Activated CD8-positive, alpha-beta memory T cell treated with anti-CD3 and anti-CD28 coated beads, Interleukin-2, amount 10 ng/mL, durations not matched to agents 7 days and 5 days (primary cell): ENCODE measurements at places on chromosomes 1 and 21.

DNA sequence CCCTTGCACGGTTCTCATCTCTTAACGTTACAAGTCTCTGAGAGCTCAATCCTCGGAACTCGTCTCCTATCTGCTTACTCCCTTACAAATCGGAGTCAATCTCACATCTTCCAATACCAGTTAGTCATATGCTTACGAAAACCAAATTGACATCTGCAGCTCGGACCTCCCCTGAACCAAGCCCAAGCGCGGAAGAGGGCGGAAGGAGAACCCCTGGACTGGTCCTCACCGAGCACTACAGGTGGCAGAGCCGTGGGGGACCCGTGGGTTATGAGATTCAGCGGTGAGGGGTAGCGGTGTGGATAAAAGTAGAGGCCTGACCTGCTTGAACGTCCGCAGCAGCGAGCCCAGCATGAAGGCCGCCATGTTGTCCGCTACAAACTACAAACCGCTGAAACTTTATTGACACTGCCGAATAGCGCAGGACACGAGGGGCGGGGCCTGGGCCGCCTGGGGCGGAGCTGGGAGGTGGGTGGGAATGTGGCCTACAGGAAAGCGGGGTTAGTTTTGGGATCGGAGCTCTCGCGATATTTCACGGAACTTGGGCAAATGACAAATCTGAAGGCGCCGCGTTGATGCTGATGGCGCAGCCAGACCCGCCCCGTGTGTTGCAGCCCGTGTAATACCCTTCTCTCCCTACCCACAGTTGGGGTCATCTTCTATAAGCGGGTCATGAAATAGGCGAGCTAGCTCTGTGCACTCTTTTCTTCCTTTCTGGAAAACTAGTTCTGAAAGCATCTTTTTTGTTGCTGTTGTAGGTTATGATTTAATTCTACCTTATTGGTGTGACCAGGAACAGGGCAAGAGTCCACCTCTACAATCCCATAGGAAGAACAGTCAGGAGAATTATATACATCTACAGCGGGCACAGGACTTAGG is at the start of gene MRPS14:
TSS of gene MRPS14 (minus strand) at position 383 of the 879 bp plus-strand sequence. CDS start at position 366, 17 bp downstream.
- peak; percentile 99 for DNase-seq

DNA sequence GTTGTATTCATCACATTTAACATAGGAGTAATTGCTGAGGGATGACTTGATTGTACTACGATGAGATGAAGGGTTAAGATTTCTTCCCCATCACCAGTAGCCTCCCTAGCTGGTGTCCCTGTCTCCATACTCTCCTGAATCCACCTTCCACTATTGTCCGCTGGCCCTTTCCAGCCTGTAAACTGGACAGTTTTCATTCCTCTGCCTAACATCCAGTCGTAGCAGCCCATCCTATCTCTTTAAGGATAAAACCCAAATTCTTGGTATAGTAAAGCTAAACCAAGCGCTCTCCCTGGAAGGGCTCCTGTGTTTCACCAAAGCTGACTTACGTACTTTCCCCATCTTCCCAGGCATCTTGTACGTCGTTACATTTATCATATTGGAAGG is 670 bp downstream of the COX20 start:
- peak; percentile 44 for DNase-seq

GRCh38 chr1:228272331-228272791 is 64.5 kb downstream of the OBSCN start:
- no peak for DNase-seq

- no peak for DNase-seq
Measured at GRCh38 chr1:93588206-93588605, 93.4 kb downstream of the BCAR3 start.

DNA sequence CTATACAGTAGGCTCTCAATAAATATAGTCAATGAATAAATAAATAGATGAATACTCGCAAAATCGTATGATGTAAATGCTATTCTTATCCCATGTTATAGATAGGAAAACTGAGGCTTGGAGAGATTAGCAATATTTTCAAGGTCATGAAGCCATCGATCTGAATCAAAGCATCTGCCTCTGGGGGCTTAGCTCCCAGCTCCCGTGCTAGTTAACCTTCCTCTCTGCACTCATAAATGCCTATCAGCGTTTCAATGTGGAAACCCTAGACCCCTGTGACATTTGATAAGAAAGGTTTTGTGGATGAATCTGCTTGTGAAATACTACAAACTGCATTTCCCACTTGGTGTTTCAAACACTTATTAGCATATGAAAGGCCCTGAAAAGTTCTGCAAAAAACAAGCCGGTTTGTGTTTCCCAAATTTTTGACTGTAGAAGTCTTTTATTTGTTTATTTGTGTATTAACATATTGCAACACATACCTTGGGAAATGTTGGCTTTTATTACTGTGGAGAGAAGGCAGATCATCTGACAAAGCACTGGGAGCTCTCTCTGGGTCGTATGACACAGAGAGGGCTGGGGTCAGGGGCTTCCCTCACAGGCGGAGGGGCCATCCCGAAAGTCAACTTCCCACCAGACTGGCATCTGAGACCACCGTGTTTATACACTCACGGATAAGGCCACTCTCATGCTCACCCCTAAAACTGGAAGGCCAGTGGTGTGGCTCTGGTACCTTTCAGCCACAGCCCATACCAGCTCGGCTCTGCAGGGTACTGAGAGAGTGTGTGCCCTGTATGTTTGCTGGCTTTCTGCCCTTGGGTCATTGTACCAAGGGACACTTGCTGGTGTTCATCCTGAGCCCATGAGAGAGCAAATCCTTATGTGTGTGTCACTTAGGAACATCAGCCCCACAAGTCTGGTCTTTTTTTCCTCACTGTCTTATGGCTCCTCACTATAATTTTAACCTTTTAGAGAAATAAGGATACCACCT is 993 bp upstream of the PROK1 start:
- DNase-seq: no peak

DNA sequence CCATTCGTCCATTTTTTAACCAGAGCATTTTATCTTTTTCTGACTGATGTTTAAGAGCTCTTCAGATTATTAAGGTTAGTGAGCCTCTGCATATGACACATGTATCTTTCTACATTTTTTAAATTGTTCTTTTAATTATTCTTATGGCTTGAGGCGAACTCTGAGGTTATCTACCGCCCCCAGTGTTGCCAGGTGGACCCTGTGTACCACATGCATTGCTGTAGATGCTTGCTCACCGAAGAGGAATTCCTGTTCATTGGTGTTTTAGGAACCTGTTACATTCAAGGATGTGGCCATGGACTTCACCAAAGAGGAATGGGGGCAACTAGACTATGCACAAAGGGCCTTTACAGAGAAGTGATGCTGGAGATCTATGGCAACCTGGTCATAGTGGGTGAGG is 31.8 kb downstream of the ZNF684 start:
- no peak for DNase-seq

GRCh38 chr1:14190508-14190907 is 408.0 kb upstream of the KAZN start:
- DNase-seq: no peak

DNA sequence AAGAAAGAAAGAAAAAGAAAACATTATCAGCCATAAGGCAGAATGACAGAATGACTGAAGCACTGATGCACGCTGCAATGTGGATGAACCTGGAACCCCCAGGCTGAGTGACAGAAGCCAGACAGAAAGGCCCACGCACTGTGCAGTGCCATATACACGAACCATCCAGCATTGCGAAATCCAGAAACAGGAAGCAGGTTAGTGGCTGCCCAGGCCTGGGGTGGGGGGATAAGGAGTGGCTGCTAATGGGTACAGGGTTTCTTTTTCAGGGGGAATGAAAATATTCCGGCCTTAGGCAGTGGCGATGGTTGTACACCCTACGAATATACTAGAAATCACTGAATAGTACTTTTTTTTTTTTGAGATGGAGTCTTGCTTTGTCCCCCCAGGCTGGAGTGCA is 57.0 kb downstream of the CHD5 start:
- DNase-seq: no peak

GRCh38 chr1:24288479-24288878 is 30.7 kb upstream of the GRHL3 start:
- DNase-seq: no peak

- DNase-seq: no peak
Measured at GRCh38 chr1:72911656-72912055, 629.3 kb upstream of the NEGR1 start.

GRCh38 chr1:206556047-206556749 is 48.9 kb downstream of the RASSF5 start:
- no peak for DNase-seq

- peak; percentile 29 for DNase-seq
Measured at GRCh38 chr1:7408771-7409150, 362.3 kb upstream of the VAMP3 start.

DNA sequence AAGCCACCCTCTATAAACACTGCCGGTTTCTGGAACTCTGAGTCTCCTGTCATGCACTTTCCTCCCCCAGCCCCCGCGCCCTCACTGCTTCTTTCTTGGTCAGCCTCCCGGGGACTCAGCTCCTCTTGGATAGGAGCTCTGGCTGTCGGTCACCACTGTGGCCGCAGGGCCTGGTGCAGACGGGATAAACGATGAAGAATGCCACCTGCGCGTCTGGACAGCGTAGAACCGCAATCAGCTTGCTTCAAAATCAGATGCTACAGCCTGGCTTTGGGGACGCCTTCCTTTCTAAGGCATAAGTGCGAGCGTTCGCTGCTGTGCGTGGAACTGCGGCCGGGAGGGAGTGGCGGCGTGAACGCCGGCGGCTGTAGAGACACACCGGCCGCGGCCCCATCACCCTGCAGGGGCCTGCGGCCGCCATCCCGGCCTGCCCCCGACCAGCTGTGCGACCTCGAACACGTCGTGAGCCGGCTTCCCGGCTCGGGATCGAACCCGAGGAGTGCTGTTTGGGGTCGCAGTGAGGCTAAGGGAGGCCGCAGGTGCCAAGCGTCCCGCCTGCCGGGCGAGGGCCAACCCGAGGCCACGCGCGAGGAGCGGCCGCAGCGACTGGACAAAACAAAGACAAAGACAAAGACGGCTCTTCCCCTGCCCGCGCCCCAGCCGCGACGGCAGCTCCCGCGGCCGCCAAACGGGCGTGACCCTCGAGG is 688 bp downstream of the PTTG1IP start:
- DNase-seq: peak; percentile 51

GRCh38 chr1:234585330-234586055 is 24.5 kb downstream of the IRF2BP2 start:
- no peak for DNase-seq

DNA sequence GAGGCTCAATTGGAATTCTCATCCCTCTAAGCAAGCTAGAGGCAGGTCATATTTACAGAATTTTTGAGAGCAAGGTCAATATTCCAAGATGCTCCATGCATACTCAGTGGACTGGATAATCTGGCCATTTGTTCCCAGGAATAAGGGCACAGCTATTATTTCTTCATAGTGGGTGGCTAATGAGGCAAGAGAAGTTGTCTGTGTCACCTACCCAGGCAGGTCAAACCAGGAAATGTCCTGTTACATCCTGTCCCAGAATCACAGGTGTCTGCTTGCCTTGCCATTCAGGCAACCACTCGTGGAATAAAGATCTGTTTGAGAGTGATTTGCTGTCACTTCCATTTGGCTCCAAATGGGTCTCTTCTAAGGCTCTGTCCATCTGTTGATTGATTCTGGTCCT is 85.2 kb upstream of the ZP4 start:
- no peak for DNase-seq

GRCh38 chr1:204688007-204688406 is 2.5 kb upstream of the LRRN2 start:
- no peak for DNase-seq

DNA sequence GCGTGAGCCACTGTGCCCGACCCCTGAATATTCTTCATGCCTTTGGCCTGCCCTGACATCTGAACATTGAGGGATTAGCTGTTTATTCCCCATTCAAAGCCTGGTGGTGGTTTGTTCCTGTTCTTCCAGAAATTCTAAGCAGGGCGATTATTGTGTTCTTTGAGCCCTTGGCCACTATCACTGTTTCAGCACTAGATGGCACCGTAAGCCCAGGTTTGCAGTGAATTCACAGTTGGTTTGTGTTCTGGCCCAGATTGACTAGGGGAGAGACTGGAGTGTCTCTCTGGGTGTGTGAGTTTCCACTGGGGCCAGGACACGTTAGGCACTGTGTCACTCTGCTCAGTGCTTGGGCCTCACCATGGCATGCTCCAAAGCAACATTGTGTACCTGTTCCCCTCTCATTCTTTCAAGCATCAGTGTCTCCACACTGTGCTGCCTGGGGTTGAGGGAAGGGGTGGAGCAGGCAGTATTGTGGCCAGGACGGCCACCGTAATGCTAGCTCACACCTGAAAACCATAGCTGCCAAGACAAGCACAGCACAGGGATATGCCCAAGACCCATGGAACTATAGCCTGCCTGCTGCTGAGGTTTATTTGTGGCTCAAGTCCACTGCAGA is 52.7 kb downstream of the PKN2 start:
- DNase-seq: peak; percentile 50

GRCh38 chr1:51276286-51276685 is 40.2 kb downstream of the RNF11 start:
- DNase-seq: no peak

DNA sequence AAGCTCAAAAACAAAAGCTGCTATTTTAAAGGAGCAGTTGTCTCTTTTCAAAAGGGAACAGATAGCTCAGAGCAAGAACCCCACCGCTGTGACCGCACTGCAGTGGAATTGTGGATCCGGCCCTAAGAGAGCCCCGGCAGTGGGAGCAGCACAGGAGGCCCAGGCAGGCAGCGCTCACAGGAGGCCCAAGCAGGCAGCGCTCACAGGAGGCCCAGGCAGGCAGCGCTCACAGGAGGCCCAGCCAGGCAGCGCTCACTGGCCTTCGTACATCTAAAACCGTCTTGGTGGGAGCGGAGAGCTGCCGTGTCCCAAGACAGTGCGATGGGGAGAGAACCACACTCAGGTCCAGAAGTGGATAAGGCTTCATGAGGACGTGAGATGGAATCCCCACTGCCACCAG is 4.0 kb downstream of the TFF3 start:
- no peak for DNase-seq

DNA sequence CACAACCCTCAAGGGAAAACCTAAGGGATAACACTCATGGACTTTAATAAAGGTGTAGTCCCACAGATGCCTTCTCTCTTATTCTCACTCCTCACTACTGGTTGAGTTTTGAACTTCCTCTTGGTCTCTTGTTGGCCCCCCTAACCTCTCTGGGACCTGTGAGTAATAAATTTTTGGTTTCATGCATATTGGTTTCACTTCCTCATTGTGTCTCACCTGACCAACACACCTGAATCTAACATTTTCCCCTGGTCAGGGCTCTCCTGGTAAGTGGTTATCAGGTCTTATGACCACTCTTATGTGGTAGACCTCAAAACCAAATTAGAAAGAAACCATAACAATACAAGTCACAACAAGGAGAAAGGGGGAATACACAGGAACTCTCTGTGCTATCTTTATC is 60.5 kb upstream of the PRMT6 start:
- no peak for DNase-seq

DNA sequence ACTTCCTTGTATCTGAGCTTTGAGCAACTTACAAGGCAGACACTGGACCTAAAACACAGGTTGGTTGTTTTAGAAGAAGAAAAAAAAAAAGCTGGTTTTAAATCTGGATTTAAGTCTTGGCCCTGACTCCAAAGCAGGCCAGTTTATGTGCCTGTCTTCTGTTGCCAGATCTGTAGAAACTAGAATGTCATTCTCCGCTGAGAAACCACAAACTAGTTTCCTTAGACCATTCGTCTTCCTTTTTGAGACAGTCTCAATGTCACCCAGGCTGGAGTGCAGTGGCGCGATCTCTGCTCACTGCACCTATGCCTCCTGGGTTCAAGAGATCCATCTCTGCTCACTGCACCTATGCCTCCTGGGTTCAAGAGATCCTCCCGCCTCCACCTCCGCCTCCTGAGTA is 33.9 kb downstream of the APP start:
- DNase-seq: no peak
